ENCODE measurements at places on chromosomes 13 and 19.

DNA sequence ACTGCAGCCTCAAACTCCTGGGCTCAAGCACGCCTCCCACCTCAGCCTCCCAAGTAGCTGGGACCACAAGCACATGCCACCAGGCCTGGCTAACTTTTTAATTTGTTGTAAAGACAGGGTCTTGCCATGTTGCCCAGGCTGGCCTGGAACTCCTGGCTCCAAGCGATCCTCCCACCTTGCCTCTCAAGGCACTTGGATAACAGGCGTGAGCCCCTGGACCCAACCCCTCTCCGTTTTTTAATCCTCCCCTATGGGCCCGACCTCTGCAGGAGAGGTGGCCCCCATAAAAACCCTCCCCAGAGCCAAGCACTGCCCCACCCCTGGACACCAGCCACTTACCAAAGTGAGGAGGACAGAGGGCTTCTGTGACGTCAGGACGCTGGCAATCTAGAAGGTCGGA lies 28.6 kb downstream of the PEPD start:
- DNase-seq = no peak

DNA sequence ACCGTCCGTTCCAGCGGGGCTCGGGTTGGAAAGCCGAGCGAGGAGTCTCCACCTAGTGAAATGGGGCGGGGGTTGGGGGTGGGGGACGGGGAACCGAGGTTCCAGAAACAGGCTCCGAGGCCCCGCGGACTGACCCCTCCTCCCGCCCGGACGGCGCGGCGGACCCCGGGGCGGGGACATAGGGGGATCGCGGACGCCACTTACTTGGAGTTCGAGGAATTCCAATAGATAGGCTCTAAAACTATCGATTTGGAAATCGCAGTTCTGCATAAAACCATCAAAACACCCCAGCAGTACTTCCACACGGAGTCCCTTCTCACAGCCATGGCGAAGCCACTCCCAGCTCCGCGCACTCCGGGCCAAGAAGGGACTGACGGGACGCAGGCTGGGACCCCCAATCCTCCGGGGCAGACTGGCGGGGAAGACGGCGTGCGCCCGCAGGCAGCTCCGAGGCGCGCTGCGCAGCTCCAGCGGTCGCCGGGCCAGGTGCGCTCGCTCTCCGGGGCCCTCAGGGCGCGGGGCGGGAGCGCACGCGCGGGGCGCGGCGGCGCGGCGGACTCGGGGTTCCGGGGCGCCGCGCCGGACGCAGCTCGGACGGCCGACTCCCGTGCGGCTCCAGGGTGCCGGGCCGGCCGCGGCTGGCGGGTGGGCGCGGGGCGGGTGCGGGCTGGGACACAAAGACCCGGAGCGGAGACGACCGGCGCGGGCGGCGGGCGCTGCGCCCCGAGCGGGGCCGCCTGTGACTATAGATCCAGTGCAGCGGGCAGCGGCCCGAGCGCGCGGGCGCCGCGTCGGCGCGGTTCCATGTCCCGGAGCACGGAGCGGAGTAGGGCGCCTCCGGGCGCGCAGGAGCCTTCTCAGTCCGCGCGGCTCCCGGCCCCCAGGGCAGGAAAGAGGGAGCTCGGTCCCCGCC lies 567 bp downstream of the EFNB2 start:
- DNase-seq = peak; percentile 46

- no peak for DNase-seq
Observed at GRCh38 chr13:100815476-100816046, 141.0 kb upstream of the TMTC4 start.

DNA sequence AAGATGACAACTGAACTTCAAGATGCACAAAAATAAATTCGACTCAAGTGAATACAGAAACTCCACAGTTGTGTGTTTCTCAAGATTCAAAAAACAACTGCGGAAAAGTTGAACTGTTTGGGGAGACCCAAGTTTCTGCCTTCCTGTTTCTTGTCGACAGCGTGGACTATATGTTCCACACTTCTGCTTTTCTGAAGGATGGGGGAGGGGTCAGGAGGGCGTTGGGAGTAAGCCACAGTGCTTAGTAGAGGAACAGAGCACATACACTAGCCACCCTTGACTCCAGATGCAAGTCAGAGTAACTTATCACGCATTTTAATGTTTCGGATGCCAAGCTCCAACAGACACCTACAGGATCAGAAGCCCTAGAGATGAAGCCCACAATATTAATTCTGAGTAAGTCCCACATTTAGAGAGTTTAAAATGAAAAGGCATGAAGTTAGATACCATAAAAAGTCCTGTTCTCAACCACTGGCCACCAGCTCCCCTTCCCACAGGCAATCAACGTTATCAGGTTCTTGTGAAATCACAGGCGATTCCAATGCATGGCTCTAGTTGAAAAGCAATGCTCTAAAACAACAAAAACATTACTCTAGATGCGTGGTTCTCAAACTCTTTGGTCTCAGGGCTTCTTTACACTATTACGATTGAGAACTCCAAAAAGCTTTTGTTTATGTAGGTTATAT lies 4.2 kb downstream of the TUBGCP3 start:
- no peak for DNase-seq

GRCh38 chr19:38284422-38284821 lies 19.6 kb upstream of the C19orf33 start:
- no peak for DNase-seq

GRCh38 chr13:75341028-75341427 lies 140.9 kb downstream of the TBC1D4 start:
- no peak for DNase-seq

GRCh38 chr19:30256496-30256850 lies 115.7 kb upstream of the ZNF536 start:
- no peak for DNase-seq

- DNase-seq = no peak
Observed at GRCh38 chr13:25190771-25191170, 18.7 kb upstream of the AMER2 start.

DNA sequence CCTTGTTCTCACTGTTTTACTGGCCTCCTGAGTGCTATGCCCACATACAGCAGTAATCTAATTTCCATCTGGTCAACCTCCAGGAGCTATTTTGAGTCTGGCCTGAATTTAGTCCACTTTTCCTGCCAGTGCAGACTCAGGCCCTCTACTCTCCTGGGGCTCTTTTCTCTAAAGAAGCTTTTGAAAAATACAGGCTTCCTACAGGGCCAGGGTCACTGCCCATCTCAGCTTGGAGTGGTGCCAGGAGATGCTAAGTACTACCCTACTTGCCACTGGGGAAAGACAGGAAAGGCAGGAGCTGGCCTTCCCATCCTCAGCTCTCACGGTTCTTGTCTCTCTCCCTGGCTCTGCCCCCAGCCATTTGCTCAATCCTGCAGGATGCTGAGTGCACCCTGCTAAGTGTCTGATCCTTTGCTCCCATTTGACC lies 101.7 kb upstream of the SERP2 start:
- no peak for DNase-seq

GRCh38 chr13:48194379-48194754 lies 38.6 kb upstream of the ITM2B start:
- no peak for DNase-seq

DNA sequence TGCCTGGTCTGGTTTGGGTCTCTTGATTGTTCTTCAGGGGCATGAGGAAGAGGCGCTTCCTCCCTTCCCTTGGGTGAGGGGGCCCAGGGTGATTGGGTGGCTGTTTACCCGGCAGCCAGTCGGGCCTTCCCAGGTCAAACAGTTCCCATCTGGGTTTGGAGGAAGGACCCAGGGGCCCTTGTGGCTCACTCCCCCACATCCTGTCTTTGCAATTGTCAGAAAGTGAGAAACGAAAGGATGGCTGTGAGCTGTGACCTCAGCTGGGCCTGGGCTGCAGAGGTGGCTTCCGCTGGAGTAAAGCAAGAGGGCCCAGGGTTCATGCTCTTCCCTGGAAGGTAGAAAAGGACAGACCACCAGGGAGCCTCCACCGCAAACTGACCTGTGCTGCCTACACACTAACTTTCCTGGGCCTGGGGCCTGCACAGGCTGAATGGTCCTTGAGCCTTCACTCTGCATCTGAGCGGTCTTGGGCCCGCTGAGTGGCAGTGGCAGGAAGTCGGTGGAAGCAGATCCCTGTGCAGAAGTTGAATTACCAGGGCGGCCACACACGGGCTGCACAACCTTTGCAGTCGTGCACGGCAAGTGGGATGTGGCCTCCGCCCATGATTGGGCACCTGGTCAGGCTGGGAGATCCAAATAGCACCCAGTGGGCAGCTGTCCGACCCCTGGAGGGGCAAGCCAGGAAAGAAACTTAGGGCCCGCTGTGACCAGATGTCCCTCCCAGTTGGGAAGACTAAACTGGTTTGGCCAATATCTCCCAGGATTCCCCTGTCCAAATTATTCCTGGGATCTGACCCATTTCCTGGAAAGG lies 5.3 kb upstream of the CD79A start:
- peak; percentile 32 for DNase-seq

- DNase-seq = no peak
Observed at GRCh38 chr13:38135592-38135991, 214.1 kb upstream of the UFM1 start.

DNA sequence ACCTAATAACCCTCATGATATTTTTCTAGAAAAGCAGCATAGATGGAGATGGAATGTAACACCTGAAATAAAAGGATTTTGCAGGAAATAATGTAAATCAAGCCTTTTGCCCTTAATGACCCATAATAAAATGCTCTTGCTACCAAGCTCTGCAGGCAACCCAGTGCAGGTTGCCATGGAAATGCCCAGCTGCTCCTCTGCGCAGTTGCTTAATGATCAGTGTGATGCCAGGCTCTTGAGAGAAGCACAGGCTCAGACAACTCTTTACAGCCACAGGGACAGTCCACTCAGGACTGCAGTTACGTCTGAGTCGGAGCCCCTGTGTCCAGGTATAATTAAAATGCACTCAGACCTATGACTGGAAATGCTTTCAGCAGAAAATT lies 165.5 kb downstream of the LACC1 start:
- no peak for DNase-seq

DNA sequence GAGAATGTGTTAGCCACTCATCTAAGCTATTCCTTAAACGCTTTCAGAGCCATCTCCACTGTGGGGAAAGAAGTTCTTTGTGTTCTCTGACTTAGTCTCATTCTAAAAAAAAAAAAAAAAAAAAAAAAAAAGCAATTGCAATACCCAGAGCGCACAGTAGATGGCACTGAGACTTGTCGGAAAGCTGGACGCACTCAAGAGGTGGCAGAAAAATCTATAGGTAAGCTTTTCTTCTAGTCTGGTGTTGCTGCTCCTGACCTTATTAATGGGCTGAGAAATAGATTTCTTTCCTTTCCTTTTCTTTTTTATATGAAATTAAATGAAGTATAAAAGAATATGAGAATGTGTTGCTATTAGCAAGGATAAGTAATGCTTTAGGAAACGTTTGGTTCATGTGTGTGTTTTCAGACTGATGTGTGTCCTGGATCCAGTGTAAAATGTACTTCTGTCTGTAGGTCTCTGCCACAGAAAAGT lies 4.7 kb upstream of the GJB2 start:
- DNase-seq = no peak

GRCh38 chr19:35447606-35448469 lies at the start of gene FFAR2:
TSS of gene FFAR2 (plus strand) at chr19:35448257. CDS start at chr19:35449715, 1,458 bp downstream.
- no peak for DNase-seq

- no peak for DNase-seq
Observed at GRCh38 chr13:106291006-106291405, 244.5 kb downstream of the EFNB2 start.

- DNase-seq = no peak
Observed at GRCh38 chr13:23443878-23444277, 10.4 kb upstream of the SACS start.

- no peak for DNase-seq
Observed at GRCh38 chr13:58097831-58098230, 466.3 kb downstream of the PCDH17 start.

DNA sequence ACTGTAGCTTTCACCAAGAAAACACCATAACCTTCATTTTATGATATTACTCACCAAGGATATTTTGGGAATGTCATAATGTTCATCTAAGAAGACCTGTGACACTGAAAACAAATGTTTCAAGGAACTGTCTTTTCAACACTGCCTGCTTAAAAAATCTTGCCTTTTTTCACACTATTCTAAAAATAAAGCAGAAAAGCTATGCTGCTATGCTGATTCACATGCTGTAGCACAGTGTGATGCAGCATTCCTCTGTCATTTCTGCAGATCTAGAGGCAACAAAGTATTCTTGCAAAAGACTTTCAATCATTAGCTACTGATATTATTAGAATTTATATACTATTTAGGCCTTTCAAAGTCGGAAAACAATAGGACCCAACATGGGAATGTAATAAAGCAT lies 525.7 kb downstream of the UQCRFS1 start:
- no peak for DNase-seq

DNA sequence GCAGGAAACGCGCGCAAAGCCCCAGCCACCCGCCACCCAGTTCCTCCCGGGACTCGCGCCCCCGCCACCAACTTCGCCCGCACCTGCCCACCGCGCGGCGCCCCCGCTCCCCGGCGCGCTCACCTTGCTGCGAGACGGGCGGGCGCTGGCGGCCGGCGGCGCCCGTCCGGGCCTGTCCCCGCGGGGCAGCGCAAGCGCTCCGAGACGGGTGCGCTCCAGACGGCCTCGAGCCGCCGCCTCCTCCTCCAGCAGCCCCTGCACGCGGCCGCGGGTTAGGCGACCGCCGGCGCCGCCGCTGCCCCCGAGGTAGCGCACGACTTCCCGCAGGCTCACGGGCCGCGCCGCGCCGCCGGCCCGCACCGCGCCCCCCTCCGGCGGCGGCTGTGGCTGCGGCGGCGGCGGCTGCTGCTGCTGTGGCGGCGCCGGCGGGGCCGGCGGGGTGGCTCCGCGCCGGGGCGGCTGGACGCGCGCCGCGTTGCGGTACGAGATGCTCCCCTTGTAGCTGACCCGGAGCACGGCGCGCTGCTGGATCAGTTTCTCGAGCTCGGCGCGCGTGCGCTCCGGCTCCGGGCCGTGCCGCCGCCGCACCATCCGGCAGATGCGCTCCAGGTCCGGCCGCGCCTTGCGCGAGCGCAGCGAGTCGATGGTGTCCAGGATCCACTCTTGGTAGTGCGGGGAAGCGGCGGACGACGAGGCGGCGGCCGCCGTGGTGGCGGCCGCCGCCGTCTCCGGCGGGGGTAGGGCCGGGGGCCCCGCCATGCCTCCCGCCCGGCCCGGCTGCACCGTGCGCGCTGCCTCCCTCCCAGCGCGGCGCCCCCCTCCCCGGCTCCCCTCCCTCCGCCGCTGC lies 666 bp downstream of the SAMD1 start:
- DNase-seq = peak; percentile 69

DNA sequence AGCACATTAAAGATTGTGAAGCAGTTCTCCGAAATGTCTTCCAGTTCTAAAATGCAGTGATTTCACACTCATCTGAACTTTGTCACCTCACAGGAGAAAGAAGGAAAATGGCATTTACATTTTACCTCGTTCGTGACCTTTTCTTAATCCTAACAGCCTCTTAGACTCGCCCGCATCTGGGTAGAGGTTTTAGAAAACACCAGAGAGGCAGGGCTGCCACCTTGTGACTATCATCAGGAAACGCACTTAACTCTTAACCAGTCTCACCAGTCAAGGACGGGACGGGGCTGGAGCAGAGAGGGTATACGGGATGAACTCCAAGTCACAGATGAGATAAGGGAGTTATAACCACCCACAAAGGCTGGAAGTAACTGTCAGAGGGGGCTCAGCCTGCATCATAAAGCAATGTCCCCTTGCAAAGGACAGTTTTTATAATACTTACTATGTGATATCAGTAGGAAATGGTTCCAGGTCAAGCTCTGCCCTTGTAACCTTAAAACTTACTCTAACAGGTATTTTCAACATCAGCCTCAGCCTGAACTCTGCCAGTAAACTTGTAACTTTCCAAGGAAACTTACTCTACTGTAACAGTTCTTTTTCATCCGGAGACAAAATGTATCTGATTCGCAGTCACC lies 8.6 kb upstream of the CEACAM6 start:
- DNase-seq = no peak

GRCh38 chr19:33150852-33151518 lies 19.1 kb downstream of the WDR88 start:
- DNase-seq = no peak
